ENCODE measurements at places on chromosomes 2 and 18.
A peak's percentile ranks its signal among the peaks of the same experiment; 100 is the strongest.

GRCh38 chr2:60509066-60509465, 44.4 kb downstream of the BCL11A start:
- no peak overlapping the region for H3K4me3 ChIP-seq
- no peak for DNase-seq
- no peaks in the 10 kb centered on the region for H3K4me1 ChIP-seq
- no peaks in the 10 kb centered on the region for H3K27me3 ChIP-seq

- H3K27me3 ChIP-seq: no peaks in the 10 kb centered on the region
- no peaks in the 10 kb centered on the region for H3K4me1 ChIP-seq
- H3K4me3 ChIP-seq: no peak overlapping the region
- H3K27ac ChIP-seq: no peak overlapping the region
These were observed 368.4 kb downstream of the TXNL1 start for GRCh38 chr18:56269958-56270357.

DNA sequence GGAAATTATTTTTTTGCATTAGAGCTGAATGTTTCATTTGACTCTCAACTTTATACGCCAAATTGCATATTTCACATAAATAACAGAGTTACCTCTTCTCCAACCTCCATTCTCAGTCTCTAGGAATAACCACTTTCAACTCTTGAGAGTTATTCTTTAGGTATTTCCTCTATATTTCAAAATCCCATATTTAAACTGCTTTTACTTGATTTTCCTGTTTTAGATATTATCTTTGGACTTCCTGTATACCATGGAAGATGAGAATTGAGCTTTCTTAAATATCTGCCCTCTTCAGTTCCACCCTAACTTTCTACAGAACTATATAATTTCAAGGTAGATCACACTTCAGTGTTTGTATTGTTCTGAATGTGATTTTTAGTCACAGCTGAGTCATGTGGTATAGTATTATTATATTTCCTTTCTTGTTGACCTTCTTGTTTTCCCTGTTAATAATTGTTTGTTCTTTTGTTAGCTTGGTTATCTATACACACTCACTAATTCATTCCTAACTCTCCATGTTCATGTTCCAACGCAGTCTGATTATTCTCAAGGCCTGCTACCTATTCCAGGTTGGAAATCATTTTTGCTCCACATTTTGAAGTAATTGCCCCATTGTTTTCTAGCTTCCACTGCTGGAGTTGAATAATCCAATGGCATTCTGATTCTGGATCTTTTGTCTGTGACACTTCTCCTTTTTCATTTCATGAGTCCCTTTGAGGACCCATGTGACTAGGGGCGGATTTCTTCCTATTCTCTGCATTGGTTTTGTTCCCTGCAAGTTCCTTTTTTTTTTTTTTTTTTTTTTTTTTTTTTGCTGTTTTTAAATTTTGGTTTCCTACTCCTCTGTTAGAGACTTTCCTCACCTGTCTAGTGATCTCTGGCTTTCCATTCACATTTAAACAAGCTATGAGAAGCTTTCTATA, 156.8 kb upstream of the RBMS1 start:
- no peaks in the 10 kb centered on the region for H3K36me3 ChIP-seq
- no peak for DNase-seq
- H3K27me3 ChIP-seq: no peaks in the 10 kb centered on the region
- H3K4me3 ChIP-seq: no peak overlapping the region
- H3K27ac ChIP-seq: no peak overlapping the region

DNA sequence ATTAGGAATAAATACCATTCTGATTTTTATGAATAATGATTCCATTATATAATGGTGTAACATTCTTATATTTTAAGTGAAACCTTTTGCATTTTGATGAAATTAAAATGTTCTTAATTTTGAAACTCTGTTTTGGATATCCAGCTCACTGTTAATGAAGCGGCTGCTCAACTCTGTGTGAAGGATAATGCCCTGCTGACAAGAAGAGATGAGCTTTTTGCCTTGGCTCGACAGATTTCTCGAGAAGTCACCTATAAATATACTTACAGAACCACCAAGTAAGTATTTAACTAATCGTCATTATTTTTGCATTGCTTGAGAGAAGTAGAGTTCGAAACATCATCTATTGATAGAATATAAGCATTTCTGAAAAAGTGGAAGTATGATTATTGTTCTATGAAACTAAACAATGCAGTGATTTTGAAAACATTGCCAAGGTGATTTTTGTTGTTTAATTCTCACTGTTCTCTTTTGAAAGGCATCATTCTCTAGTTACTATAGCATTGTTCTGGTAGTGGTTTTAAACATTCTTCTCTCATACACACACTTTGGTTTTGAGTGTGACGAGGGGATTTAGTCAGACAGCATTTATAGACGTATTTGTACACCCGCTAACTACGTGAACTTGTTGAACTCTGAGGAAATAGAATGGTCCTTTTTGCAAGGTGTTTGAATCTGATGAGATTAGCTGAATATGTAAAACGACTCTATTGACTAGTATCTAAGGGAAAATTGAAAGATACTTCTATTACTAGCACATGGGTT, 21.5 kb downstream of the NAB1 start:
- no peak overlapping the region for H3K27ac ChIP-seq
- H3K4me3 ChIP-seq: no peak overlapping the region
- H3K36me3 ChIP-seq: peaks cover 16% of the 10 kb centered on the region
- no peak for DNase-seq
- no peaks in the 10 kb centered on the region for H3K4me1 ChIP-seq
- H3K27me3 ChIP-seq: no peaks in the 10 kb centered on the region

- H3K36me3 ChIP-seq: no peaks in the 10 kb centered on the region
- DNase-seq: no peak
- peaks cover 4% of the 10 kb centered on the region for H3K4me1 ChIP-seq
- H3K27ac ChIP-seq: peak overlapping the region; percentile 17
- H3K27me3 ChIP-seq: no peaks in the 10 kb centered on the region
- H3K4me3 ChIP-seq: no peak overlapping the region
These were observed 25.1 kb upstream of the SP3 start for GRCh38 chr2:173990245-173990644.

DNA sequence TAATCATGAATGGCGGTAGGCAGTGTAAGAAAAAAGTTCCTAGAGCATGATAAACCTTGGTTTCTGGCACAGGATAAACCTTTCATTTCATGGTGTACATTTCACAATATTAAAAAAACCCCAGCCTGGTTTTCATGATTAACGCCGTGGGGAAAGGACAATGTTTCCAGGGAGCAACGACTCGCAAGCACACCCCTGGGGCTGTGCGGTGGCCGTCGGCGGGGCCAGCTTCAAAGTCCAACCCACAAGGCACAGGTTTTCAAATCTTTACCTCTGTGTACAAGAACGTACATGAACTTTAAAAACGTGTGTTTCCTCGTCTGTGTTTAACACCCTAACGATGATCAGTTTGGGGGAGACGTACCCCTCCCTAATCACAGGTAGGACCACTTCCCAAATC, 118.1 kb downstream of the NOL10 start:
- H3K4me3 ChIP-seq: no peak overlapping the region
- H3K36me3 ChIP-seq: peaks cover 22% of the 10 kb centered on the region
- DNase-seq: no peak
- H3K27ac ChIP-seq: no peak overlapping the region

- no peak for DNase-seq
- H3K4me1 ChIP-seq: no peaks in the 10 kb centered on the region
- H3K27me3 ChIP-seq: no peaks in the 10 kb centered on the region
These were observed 107.3 kb downstream of the USP34 start for GRCh38 chr2:61363580-61363979.

GRCh38 chr2:15311926-15312325, 249.2 kb downstream of the NBAS start:
- H3K4me3 ChIP-seq: no peak overlapping the region
- H3K4me1 ChIP-seq: peaks cover 14% of the 10 kb centered on the region
- DNase-seq: no peak
- no peaks in the 10 kb centered on the region for H3K27me3 ChIP-seq
- no peak overlapping the region for H3K27ac ChIP-seq

DNA sequence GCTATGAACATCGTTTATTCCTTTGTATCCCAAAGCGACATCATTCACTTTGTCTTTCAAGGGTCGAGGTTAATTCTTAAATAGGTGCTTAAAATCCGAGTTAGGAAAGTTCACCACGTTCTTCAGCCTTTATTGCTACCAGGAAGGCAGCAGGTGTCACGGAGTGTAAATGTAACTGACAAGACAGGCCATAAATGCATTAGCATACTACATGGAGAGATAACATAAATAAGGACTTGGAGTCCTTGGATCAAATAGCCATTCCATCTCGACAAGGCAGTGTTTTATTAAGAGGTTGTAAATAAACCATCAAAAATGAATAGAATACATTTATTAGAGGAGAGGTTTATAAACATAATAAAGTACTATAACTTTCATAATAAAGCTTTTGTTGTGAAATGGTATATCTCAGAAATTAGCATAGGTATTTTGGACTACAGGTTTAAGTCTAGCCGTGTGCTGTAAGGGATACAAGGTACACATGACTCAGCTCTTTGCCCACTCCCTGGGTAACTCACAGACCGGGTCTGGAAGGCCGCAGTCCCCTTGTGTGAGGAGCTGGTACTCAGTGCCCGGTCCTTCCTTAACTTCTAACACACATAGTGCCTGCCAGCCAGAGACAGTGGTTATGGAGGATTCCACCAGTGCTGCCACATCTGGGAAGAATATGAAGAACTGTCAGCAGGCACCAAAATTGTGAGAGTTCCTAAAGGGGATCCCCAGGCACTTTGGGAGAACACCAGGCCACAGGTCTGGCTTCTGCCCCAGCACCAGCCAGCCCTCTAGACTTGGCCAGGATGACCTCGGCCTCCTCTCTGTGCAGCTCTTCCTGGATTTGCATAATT, 29.4 kb downstream of the CAPN13 start:
- H3K4me3 ChIP-seq: no peak overlapping the region
- no peaks in the 10 kb centered on the region for H3K27me3 ChIP-seq
- H3K27ac ChIP-seq: no peak overlapping the region
- no peaks in the 10 kb centered on the region for H3K36me3 ChIP-seq

DNA sequence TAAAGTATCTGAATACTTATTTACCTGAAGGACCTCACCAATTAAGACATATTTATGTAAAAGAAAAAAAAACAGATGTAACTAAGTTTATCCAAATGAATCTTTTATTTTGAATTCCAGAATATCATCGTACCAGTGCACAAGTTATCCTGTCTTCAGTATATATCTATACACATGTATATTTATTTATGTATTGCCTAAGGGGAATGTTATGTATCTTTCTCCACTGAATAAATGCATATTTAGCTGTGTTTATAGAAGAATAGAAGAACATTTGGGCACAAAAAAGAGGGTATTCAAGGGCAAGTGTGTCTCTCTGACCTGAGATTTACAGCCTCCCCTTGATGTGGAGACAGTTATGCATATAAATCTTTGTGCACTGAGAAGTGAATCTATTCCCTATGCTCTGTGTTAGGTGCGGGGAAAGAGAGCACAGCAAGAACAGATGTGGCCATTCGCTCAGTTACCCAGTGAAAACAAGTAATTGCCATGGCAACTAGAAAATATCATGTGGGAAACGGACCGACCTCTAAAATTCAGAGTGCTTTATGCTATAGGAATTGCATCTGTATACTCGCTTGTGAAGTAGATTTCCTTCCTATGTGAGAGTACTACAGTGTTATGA, 39.5 kb upstream of the ASXL3 start:
- H3K4me3 ChIP-seq: no peak overlapping the region
- no peak for DNase-seq
- no peaks in the 10 kb centered on the region for H3K4me1 ChIP-seq
- no peaks in the 10 kb centered on the region for H3K36me3 ChIP-seq
- no peak overlapping the region for H3K27ac ChIP-seq

GRCh38 chr2:203412546-203413331, 84.5 kb downstream of the ABI2 start:
- no peaks in the 10 kb centered on the region for H3K4me1 ChIP-seq
- no peaks in the 10 kb centered on the region for H3K27me3 ChIP-seq
- no peak overlapping the region for H3K4me3 ChIP-seq
- H3K27ac ChIP-seq: no peak overlapping the region

DNA sequence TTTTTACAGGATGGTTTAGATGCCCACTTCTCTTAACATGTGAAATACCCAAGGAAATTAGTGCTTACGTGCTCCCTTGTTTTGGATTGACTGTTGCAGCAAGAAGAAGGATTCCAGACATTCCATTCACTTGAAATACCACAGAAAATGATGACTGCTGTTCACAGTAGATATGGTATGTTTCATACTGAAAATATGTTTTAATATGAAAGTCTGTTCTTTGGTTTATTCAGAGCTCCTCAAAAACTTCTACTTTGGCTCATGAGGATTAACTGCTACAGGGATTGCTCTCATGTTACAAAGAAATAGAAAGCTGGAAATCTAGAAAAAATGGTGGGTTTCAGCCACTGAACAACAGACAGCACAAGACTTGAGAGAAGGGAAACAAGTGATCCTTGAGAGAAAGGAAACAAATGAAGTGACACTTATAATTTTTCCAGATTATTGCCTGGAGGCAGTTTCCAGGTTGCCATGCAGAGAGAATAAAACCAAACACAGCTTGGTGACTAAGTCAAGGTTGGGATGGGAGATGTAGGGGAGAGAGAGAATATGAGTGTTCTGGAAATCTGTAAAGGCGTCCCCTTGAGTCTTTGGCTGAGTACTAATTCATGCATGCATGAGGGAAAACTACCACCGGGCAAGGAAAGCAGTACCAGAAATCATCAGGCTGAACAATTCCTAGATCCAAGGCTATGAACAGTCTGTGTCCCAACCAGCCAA, 348.1 kb downstream of the CLIP4 start:
- H3K27me3 ChIP-seq: no peaks in the 10 kb centered on the region
- H3K4me3 ChIP-seq: no peak overlapping the region
- no peaks in the 10 kb centered on the region for H3K36me3 ChIP-seq
- DNase-seq: no peak

GRCh38 chr2:11068079-11068741, 87.1 kb upstream of the SLC66A3 start:
- no peaks in the 10 kb centered on the region for H3K4me1 ChIP-seq
- H3K27ac ChIP-seq: no peak overlapping the region
- H3K36me3 ChIP-seq: no peaks in the 10 kb centered on the region
- no peak for DNase-seq

GRCh38 chr2:12045864-12046291, 299.4 kb downstream of the LPIN1 start:
- no peak overlapping the region for H3K27ac ChIP-seq
- H3K27me3 ChIP-seq: no peaks in the 10 kb centered on the region
- no peak overlapping the region for H3K4me3 ChIP-seq

DNA sequence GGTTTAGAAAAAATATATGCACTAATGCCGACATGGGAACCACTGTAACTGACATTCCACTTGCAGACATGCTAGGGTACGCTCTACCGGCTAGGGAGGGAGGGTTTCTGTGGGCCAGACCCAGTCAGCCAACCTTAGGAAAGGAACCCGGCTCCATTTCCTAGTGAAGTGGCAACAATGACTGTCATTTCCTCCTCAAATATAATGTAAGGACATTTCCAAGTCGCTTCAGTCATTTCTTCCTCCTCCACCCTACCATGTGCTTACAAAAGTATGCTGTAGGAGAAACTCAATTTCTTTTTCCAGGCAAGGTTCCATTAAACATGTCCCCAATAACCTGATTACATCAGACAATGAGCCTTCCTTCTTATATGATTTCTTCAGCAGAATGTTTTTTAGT, 64.3 kb upstream of the PSMD14 start:
- DNase-seq: no peak

Data from liver (tissue), 10 donors.